ENCODE measurements at places on chromosomes 7 and 10.

GRCh38 chr10:29064680-29065079, 224.2 kb upstream of the LYZL1 start:
- no peak for DNase-seq

DNA sequence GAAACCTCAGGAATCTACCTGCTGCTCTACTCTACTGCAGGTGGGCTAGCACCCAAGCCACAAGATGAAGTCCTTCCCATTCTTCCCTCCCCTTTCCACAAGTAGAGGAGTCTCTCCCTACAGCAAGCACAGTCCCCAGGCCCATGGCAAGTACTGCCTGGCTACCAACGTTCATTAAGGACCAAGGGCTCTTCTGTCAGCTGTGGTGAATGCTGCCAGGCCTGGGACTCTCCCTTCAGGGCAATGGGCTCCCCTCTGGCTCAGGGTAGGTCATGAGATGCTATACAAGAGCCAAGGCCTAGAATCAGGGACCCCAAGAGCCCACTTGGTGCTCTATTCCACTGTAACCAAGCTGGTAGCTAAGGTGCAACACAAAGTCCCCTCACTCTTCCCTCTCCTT, 39.8 kb downstream of the SNX13 start:
- DNase-seq, result no peak

- DNase-seq, result no peak
These were observed 48.0 kb upstream of the RASGEF1A start for GRCh38 chr10:43314626-43315495.

DNA sequence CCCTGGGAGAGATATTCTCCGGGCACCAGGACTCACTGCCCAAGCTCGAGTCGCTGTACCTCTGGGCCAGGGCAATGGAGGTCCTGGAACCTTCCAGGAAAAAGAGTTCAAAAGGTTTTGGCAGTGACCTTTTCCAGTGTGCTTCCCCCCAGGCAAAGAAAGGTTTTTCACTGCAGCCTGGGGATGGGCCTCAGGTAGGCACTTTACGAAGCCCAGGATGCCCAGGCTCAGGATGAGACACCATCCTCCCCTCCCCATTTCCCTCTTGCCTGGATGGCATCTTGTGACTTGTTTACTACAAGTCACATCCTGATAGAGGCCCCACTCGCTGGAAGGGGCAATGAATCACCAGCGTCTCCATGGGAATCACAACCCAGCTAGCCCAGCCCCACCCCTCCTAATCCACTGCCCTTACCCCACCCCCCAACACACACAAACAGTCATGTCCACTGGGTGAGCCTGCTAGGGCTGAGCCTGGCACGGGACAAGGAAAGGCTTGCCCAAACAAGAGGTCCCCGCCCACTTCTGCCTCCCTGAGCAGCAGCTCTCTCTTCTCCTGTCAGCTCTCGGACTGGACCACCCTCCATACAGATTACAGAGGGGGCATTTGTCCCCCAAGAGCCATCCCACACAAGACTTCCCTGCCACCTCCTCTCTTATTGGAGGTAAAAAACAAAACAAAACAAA, 93.8 kb upstream of the SMNDC1 start:
- DNase-seq, result peak; percentile 95

DNA sequence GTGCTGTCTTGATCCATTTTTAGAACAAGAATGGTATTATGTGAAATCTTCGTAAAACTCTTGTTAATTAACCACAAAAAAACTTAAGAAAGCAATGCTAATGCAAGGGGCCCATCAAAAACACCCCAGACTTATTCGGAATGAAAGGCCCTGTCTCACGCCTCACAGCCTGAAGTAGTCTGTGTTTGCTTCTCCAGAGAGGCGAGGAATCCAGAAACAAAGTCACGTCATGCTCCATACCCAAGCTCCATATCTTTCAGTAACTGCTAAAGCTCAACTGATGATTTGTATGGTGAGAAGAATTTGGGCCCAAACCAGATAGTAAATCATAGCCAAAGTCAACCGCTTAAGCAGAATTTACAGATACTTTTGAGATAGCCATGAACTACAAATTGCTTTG, 155.4 kb downstream of the ATE1 start:
- peak; percentile 81 for DNase-seq

DNA sequence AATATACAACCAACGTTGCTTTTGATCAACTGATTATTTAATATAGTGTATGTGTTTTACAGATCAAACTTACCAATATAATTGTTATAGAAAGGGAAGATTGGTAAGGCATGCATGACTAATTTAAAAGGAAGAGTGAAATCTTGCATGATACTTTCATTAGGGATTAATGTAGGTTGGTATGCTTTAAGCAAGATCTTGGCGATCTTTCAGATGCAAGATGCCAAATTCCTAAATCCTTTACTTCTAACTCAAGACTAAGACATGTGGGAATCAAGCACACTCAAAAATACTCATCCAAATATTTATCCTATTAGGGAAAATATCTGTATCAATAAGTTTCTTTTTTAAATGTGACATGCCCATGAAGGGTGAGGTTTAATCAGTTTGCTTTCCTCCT, 321.4 kb upstream of the MEOX2 start:
- peak; percentile 28 for DNase-seq

GRCh38 chr10:3737864-3738263, 47.1 kb downstream of the KLF6 start:
- no peak for DNase-seq

GRCh38 chr7:119010635-119011034, 786.1 kb downstream of the ANKRD7 start:
- no peak for DNase-seq

DNA sequence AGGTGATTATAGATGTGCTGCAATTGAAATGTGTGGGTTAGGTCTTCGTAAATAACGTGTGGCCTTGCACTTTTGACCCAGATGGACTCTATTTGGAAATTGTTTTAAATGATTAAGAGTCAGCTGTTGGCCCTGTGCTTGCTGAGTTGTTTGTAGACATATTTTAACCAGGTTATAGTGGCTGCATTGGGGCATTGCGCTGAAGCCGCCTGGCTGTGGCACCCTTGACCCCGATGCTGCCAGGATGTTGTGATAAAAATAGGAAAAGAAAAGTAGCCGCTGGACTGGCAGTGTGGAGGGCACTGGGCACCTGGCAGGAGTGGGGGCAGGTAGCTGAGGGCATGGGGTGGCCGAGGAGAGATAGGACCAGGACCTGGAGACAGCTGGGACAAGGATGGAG, 13.4 kb downstream of the LRRC27 start:
- DNase-seq, result no peak

DNA sequence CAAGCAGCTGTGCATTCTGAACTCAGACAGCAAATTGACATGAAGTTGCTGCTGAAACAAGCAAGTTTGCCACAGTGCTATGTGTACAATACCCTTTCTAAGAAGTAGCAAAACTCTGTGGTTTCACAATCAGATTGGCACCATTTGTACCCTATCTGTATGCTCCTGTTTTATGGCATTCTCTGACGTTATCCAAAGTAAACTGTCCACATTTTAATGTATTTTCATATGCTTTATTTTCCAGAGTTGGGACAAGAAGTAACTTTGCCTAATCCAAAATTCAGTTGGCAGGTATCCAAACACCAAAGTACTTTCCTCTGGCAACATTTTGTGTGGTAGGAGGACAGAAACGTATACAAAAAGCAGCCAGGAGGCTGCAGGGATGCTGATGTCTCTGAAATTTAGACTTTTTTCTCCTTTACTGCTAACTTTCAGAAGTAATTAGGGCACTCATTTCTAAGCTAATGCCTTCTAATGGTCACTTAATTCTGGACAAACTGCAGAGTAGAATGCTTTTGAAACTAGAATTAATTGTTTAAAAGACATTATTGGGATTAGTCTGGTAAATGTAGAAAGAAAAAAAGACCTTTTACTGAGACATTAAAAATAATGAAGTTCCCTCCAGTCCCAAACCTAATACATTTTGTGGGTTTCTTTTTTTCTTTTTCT, 414.7 kb upstream of the NRP1 start:
- no peak for DNase-seq

Measured in fibroblast of skin of right quadriceps (primary cell).